ENCODE measurements at places on chromosomes 6 and 20. TPM values are rescaled to one million over a fixed set of nuclear protein-coding genes. Genes with fewer than 3 reads are reported as not detected.

- no peaks in the 10 kb centered on the region for H3K36me3 ChIP-seq
- no peak overlapping the region for H3K27ac ChIP-seq
- H3K4me1 ChIP-seq: no peaks in the 10 kb centered on the region
- no peak for DNase-seq
These were observed 119.9 kb downstream of the FOXA2 start for GRCh38 chr20:22464312-22465003.

GRCh38 chr6:166251655-166252054 lies 56.5 kb downstream of the PRR18 start:
- H3K27ac ChIP-seq: no peak overlapping the region
- H3K36me3 ChIP-seq: no peaks in the 10 kb centered on the region
- no peak overlapping the region for H3K4me3 ChIP-seq
- no peak for DNase-seq

DNA sequence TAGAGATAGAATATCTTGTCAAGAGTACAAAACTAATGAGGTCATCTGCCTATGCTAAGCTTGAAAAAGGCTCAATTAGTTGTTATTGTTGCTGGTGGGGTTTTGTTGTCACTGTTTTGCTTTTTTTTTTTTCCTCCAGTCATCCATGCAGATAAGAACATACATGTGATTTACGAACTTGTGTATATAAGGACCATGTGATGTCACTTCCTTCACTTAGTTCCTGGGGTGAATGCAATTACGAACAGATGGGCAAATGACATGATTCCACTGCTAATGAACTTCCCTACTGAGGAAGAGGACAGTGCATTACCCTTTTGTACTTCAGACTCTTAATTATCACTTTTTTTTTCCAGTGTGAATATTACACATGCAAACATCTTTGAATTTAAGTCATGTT lies 1175.3 kb upstream of the GJE1 start:
- H3K4me3 ChIP-seq: no peak overlapping the region
- no peaks in the 10 kb centered on the region for H3K27me3 ChIP-seq
- no peak overlapping the region for H3K27ac ChIP-seq
- H3K4me1 ChIP-seq: no peaks in the 10 kb centered on the region
- H3K36me3 ChIP-seq: no peaks in the 10 kb centered on the region

WASF1 gene
- total RNA-seq: 6.2 TPM

DNA sequence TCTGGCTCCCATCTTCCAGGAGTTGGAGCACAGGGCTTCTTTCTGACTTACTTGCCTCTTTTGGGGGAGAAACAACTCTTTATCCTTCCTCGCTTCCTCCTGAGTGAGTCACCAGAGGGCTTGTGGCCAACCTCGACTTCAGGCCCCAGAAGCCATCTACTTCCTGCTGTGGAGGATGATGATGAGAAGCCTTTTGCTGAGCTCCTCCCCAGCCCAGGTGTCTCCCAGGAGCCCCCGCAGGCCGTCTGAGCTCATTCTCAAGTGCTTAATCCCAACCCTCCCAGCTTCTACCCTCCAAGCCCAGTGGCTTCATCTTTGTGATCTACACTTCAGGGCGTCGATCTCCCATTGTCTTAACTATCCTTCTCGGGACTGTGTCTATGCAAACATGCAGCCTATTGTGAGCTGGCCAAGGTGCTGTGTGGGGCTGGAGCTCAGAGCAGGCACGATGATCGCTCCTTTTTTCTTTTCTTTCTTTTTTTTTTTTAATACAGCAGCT lies 27.9 kb downstream of the SDCBP2 start:
- no peak for DNase-seq
- no peaks in the 10 kb centered on the region for H3K36me3 ChIP-seq
- H3K27me3 ChIP-seq: no peaks in the 10 kb centered on the region
- no peaks in the 10 kb centered on the region for H3K4me1 ChIP-seq

KHDRBS2 gene
- 5.5 TPM for total RNA-seq

DNA sequence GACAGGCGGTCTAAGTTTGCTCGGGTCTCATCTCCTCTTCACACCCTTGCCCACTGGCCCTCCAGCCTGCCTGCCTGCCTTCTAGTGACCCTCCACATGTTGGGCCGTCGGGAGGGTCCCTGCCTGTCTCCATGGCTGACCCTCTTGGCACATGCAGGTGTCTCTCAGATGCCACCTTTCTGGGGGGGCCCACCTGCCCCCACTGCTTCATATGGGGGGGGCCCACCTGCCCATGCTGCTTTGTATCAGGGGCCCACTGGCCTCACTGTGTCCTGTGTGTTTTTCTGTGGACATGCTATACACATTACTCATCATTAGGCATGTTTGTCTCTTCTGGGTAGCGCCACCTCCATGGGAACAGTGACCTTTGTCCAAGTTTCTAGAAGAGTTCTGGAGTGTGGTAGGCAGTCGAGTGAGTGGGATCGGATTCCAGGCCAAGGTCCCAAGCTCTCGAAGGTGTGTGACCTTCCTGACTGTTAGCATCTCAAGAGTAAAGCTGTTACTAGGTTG lies 40.4 kb upstream of the KIF25 start:
- H3K4me3 ChIP-seq: no peak overlapping the region
- H3K36me3 ChIP-seq: peaks cover 14% of the 10 kb centered on the region
- no peak for DNase-seq
- no peaks in the 10 kb centered on the region for H3K27me3 ChIP-seq
- H3K27ac ChIP-seq: no peak overlapping the region
- no peaks in the 10 kb centered on the region for H3K4me1 ChIP-seq

PDE7B gene
- total RNA-seq: 1.8 TPM

- H3K27me3 ChIP-seq: no peaks in the 10 kb centered on the region
- no peak overlapping the region for H3K4me3 ChIP-seq
- peaks cover 57% of the 10 kb centered on the region for H3K36me3 ChIP-seq
- peak overlapping the region; percentile 72 for H3K27ac ChIP-seq
These were observed 48.6 kb downstream of the DTNBP1 start for GRCh38 chr6:15614277-15614676.

DNA sequence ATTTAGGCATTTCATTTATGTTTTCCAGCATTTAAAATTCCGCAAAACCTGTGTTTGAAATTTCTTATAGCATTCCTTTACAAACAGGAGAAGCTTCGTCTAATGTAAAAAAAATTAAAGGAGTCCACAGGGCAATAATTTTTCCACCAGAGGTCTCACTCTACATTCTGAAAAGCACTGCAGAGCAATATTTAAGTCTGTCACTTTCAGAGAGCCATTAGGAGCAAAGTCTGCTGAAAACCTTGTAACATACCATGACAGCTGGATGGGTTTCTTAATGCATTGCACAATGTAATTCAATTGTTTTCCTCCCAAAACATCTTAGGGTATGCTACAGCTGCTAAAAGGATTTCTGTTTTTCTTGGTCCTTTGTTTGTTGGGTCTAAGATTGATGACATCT lies 18.0 kb downstream of the BAG2 start:
- peaks cover 10% of the 10 kb centered on the region for H3K36me3 ChIP-seq

DNA sequence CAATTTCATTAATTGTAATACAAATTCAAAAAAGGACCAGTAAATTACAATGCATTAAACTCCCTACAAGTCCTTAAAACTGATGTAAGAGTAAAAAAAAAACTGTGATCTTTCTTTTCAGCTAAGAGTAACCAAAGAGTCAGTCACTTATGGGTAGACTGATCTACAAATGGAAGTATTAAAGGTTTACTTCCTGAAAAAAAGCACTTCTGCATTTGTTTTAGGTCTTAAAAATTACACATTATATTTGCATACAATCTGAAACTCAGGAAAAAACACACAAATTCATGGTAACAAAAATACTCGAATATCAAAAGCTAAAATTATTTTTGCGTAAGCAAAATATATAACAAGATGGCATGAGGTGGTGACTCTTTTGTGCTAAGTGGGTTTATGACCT lies 23.5 kb downstream of the USP49 start:
- DNase-seq: no peak
- no peaks in the 10 kb centered on the region for H3K27me3 ChIP-seq
- H3K4me3 ChIP-seq: peak overlapping the region; percentile 4
- no peak overlapping the region for H3K27ac ChIP-seq

DNA sequence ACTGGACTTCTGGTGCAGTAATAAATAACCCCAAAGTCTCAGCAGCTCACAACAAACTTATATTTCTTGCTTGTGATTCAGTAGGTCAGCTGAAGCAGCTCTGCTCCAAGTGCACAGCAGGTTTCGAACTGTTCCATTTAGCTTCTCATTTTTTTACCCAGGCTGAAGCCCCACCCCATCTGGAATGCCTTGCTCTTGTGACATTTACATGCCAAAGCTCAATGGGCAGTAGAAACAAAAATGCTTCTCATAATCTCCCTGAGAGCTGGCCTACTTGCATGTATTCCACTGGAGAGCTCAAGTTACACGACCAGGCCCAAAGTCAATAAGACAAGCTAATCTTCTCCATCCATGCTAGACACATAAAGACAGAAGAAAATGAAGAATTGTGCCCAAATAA lies 165.2 kb downstream of the HAO1 start:
- no peaks in the 10 kb centered on the region for H3K36me3 ChIP-seq
- H3K27me3 ChIP-seq: no peaks in the 10 kb centered on the region
- no peak overlapping the region for H3K4me3 ChIP-seq

DNA sequence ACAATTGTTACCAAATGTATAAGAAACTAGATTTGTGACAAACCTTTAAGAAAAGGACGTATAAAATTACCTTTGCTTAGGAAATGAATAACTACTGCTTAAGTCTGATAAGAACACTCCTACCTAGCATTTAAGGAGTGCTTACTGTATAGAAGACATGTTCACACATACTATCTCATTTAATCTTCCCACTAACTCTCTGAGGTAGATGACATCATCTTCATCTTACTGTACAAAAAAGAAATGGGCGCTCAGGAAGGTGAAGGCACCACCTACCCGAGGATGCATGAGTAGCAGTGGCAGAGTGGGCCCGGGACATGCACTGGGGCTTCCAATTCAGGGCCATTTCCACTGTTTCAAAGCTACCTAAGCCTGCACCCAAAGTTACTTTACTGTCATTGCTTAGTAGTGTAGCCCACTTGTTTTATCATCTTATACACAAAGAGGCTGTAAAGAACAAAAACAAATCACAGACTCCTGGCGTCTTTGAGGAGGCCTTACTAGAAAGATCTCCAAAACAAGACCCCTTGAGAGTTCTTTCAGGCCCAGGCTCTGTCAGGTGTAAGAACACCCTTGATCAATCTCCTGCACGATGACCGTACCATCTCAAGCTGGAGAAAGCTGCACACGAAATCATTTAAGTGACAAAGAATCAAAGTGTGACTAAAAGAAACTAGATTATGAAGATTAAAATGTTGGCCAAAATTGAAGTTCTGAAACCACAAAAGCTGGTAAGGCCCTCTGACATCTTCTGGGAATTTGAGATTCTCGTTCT lies 128.0 kb downstream of the INSM1 start:
- no peaks in the 10 kb centered on the region for H3K27me3 ChIP-seq
- H3K4me1 ChIP-seq: peaks cover 7% of the 10 kb centered on the region
- no peak overlapping the region for H3K4me3 ChIP-seq
- peaks cover 70% of the 10 kb centered on the region for H3K36me3 ChIP-seq
- no peak overlapping the region for H3K27ac ChIP-seq

GRCh38 chr20:57434390-57434700 lies 43.1 kb downstream of the RBM38 start:
- no peaks in the 10 kb centered on the region for H3K36me3 ChIP-seq
- no peak overlapping the region for H3K4me3 ChIP-seq
- peak overlapping the region; percentile 84 for H3K27ac ChIP-seq
- peaks cover 72% of the 10 kb centered on the region for H3K4me1 ChIP-seq

DNA sequence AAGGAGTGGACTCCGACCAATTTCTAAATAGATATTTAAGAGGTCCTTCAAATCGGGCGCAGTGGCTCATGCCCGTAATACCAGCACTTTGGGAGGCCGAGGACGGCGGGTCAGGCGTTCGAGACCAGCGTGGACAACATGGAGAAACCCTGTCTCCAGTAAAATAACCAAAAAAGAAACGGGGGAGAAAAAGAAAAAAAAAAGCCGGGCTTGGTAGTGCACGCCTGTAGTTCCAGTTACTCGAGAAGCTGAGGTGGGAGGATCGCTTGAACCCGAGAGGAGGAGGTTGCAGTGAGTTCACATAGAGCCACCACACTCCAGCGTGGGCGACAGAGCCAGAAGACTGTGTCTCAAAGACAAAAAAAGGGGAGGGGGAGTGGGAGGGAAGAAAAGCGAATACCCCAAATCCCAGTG lies 53.3 kb upstream of the HFE start:
- H3K4me3 ChIP-seq: peak overlapping the region; percentile 93
- no peaks in the 10 kb centered on the region for H3K27me3 ChIP-seq
- H3K4me1 ChIP-seq: peaks cover 29% of the 10 kb centered on the region
- peak; percentile 22 for DNase-seq
- H3K36me3 ChIP-seq: peaks cover 4% of the 10 kb centered on the region

- no peaks in the 10 kb centered on the region for H3K36me3 ChIP-seq
- no peak overlapping the region for H3K27ac ChIP-seq
- DNase-seq: no peak
- peaks cover 12% of the 10 kb centered on the region for H3K27me3 ChIP-seq
- H3K4me3 ChIP-seq: no peak overlapping the region
These were observed 13.7 kb upstream of the CDC5L start for GRCh38 chr6:44373787-44374186.

RNF144B gene
- 13.5 TPM for total RNA-seq

- DNase-seq: no peak
- H3K36me3 ChIP-seq: no peaks in the 10 kb centered on the region
- H3K27ac ChIP-seq: peak overlapping the region; percentile 84
- H3K4me1 ChIP-seq: peaks cover 49% of the 10 kb centered on the region
- peaks cover 9% of the 10 kb centered on the region for H3K27me3 ChIP-seq
These were observed 1.8 kb upstream of the PRDM1 start for GRCh38 chr6:106084106-106084988.

GRCh38 chr6:42820512-42821340 lies 38.9 kb downstream of the BICRAL start:
- peaks cover 29% of the 10 kb centered on the region for H3K4me1 ChIP-seq
- H3K4me3 ChIP-seq: no peak overlapping the region
- peak overlapping the region; percentile 36 for H3K27ac ChIP-seq

GRCh38 chr6:80259118-80259517 lies 152.6 kb downstream of the BCKDHB start:
- H3K4me3 ChIP-seq: no peak overlapping the region
- no peak overlapping the region for H3K27ac ChIP-seq
- DNase-seq: no peak

- no peaks in the 10 kb centered on the region for H3K27me3 ChIP-seq
- DNase-seq: no peak
- peaks cover 25% of the 10 kb centered on the region for H3K36me3 ChIP-seq
These were observed 49.6 kb downstream of the TCP11 start for GRCh38 chr6:35091346-35092083.

KCNK15 gene
- 0.09 TPM for total RNA-seq

GRCh38 chr20:35702824-35703695 lies 3.9 kb downstream of the ROMO1 start:
- H3K4me3 ChIP-seq: no peak overlapping the region
- H3K27ac ChIP-seq: no peak overlapping the region
- H3K36me3 ChIP-seq: peaks cover 75% of the 10 kb centered on the region
- DNase-seq: no peak
- no peaks in the 10 kb centered on the region for H3K27me3 ChIP-seq

- H3K4me1 ChIP-seq: peaks cover 55% of the 10 kb centered on the region
- no peak overlapping the region for H3K4me3 ChIP-seq
- no peak for DNase-seq
- no peak overlapping the region for H3K27ac ChIP-seq
- H3K36me3 ChIP-seq: no peaks in the 10 kb centered on the region
- H3K27me3 ChIP-seq: no peaks in the 10 kb centered on the region
These were observed 23.5 kb downstream of the CARMIL1 start for GRCh38 chr6:25302677-25303128.

GRCh38 chr20:37327748-37328147 lies 18.2 kb upstream of the SRC start:
- H3K27me3 ChIP-seq: no peaks in the 10 kb centered on the region
- H3K4me3 ChIP-seq: no peak overlapping the region
- no peak for DNase-seq
- H3K36me3 ChIP-seq: no peaks in the 10 kb centered on the region

NCOA7 gene
- 29.2 TPM for total RNA-seq

Measured in activated B cell treated with CpG ODN at 0.5 μM for 24 hours (primary cell).